K562 (cell line): ENCODE measurements at places on chromosomes 12 and 14.

DNA sequence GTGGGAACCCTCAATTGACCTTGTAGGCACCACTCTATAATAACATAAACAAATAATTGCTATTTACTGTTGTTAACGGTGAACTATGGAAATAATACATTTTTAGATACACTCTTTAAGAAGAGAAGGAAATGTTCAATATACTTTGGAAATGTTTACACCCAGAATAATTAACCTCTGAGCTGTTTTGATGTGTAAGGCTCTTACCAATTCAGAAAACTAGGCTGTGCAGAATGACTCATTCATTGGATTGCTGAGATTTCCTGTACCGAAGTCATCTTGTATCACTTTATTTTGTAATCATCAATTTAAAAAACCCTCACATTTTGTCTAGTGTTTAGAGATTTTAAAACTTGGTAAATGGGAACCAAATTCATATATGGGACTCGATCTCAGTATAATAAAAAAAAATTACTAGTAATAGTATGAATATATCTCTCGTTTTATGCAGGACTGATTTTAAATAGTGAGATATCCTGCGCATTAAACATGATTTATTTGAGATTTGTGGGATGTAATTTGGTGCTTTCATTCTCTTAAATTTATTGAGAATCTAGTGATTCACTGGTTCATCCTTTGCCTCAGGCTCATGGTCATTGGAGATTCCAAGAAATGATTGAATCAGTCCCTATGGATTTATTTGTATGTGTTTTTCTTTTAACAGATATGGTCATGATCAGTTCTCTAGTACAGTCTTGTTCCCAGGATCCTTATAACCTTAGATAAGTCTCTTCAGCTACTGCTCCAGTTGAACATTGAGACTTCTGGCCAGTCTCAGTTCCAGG lies 3.9 kb downstream of the SAMD4A start:
- H3K4me1 ChIP-seq: peaks cover 27% of the 10 kb centered on the region
- H3K36me3 ChIP-seq: peaks cover 33% of the 10 kb centered on the region; the same call in 2 of the 3 replicates
- no peak overlapping the region for H3K4me3 ChIP-seq
- H3K27me3 ChIP-seq: no peaks in the 10 kb centered on the region
- H3K27ac ChIP-seq: no peak overlapping the region

- no peak for DNase-seq
- no peak overlapping the region for H3K4me3 ChIP-seq
- no peaks in the 10 kb centered on the region for H3K4me1 ChIP-seq
- no peaks in the 10 kb centered on the region for H3K27me3 ChIP-seq
These were observed 45.4 kb downstream of the NIN start for GRCh38 chr14:50785457-50786063.

DNA sequence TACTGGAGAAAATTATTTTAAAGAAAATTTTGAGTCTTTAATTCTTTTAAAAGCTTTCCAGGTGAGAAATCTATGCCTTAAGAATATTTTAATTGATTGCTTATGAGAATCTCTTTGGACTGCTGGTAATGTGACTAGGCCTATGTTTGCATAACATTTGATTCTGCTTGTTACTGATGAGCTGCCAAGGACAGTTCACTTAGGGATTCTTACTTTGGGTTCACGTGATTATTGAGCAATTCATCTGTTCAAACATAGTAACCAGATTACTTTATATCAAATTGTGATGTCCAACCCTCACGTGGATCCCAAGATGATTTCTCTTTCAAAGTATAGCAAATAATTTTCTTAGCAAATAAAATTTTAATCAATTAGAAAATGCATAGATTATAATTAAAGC lies 27.4 kb upstream of the ABCD2 start:
- H3K27ac ChIP-seq: no peak overlapping the region
- H3K4me1 ChIP-seq: no peaks in the 10 kb centered on the region
- no peaks in the 10 kb centered on the region for H3K36me3 ChIP-seq
- H3K4me3 ChIP-seq: no peak overlapping the region
- H3K27me3 ChIP-seq: no peaks in the 10 kb centered on the region
- DNase-seq: no peak

DNA sequence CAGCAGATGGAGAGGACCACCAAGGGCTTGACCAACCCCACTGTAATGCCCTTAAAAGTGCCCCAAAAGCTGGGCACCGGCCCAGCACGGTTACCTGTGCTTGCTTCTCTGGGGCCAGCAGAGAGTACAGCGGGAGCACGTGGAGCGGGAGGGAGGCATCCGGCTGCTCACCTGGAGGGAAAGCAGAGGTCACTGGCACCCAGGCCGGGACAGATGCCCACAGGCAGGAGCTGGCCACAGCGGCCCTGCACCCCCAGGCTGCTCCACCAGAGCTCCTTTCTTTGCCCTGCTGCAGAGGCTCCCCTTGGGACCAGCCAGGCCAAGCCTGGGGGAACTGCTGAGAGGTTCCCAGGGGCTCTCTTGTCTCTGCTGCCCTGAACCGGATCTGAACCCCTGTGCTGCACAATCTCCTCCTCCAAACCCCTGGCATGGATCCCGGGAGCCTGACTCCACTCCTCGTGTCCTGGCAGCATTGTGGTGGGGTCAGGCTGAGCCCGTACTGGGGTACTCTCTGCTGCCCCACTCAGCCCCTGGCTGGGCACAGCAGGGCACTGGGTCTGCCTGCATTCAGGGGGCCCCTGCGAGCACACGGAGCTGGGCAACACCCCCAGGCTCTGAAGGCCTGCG lies 24.0 kb downstream of the DHX37 start:
- peaks cover 91% of the 10 kb centered on the region; the same call in 2 of the 3 replicates for H3K36me3 ChIP-seq
- H3K4me3 ChIP-seq: no peak overlapping the region
- H3K4me1 ChIP-seq: no peaks in the 10 kb centered on the region
- no peaks in the 10 kb centered on the region for H3K27me3 ChIP-seq
- DNase-seq: no peak

GRCh38 chr12:97404543-97404942 lies 58.1 kb upstream of the RMST start:
- H3K4me1 ChIP-seq: no peaks in the 10 kb centered on the region
- peak; percentile 17 for DNase-seq
- no peak overlapping the region for H3K27ac ChIP-seq

- no peaks in the 10 kb centered on the region; the same call in 2 of the 3 replicates for H3K27me3 ChIP-seq
- H3K36me3 ChIP-seq: no peaks in the 10 kb centered on the region
- H3K4me1 ChIP-seq: peaks cover 9% of the 10 kb centered on the region
- no peak overlapping the region for H3K27ac ChIP-seq
- no peak for DNase-seq
These were observed 164.0 kb upstream of the PZP start for GRCh38 chr12:9372202-9372601.
